ENCODE measurements at places on chromosomes 5 and 9.

DNA sequence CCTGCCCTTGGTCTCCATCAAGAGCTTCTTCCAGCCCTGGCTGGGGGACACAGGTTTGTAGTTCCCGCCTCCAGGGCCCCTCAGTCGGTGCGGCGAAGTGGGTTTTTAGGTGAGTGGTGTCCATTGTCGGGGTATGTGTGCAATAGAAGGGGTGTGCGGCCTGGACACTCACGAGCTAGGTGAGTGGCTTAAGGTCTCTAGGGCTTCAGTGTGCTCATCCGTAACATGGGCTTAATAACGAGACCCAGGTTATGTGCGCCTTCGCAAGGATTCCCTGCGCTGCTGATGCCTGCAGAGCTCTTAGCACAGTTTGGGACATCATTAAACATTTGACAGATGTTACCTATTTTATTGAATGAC, 656 bp downstream of the CEP78 start:
- no peak for DNase-seq

DNA sequence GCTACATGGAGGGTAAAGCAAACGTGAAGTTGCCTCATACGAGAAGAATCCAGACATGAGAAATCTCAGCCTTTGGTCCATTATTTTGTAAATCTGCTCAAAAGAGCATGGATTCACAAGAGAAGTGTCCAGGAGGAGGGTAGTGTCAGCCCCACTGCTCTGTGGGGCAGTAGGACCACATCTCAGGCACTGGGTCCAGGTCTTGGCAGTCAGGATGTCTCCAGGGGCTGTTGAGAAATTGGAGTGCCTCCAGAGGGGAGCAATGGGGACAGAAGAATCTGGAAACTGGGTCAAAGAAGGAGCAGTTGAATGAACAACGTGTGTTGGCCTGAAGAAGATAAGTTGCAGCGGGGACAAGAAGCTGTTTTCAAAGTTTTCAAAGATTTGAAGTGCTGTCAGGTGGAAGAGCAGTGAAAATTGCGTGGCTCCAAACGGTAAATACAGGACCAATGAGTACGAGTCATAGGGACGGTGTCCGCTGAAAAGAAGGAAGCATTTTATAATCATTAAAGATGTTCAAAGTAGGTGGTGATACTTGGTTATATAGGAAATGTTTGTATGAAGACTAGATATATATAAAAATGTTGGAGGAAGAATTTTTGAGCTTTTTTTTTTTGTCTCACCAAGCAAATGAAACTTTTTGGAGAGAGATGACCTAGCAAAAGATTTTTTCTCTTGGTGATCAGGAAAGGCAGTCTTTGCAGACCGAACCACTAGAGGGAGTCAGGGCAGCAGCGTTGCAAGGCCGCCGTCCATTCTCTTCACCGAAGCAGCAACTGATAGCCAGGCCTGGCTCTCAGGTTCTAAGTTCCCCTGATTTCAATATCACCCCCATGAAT, 57.1 kb upstream of the ZBED3 start:
- DNase-seq: peak; percentile 86

DNA sequence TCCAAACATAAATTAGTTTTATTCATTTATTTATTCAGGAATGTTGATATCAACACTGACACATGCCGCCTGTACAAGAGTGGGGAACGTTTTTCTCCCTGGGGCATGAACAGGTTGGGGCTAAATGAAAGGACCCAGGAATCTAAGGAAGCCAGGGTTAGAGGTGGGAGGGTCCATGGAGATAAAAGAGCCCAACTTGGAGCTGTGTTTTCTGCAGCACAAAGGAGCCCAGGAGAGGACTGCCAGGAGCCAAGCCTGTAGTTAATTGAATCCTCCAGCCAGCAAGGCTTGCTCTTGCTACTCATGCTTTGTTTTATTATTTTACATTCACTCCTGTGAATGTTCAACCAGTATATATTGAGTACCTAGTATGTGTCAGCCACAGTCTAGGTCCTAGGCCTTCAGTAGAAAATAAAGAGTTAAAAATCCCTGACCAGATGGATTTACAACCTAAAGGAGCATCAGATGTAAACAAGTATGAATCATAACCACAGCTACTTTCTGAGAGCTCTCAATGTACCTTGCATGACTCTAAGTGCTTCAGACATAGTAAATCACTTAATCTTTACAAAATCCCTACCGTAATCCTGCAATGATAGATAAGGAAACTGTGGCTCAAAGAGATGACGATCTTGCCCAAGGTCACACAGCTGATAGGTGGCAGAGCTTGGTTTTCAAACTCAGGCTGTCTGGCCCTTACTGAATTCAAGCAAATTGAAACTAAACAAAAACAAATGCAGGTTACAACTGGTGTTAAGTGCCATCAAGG, 69.8 kb downstream of the ASTN2 start:
- no peak for DNase-seq

DNA sequence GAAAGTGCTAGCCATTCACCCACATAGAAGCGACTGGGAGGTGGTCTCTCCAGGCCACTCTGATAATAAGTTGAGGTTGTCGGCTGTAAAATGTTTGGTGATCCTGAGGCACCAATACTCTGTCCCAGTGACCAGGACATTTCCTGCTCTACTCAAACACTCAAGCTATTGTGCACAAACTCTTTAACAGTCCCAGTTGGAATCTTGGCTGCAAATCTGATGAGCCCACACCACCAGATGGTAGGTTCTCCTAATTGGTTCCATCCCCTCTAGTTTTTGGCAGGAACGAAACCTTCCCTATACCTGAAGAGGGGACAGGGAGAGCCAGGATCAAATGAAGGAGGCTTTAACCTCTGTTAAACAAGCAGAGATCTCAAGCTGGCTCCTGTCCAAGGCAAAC, 14.3 kb downstream of the GRIA1 start:
- DNase-seq: no peak

GRCh38 chr5:105878402-105878801, 1792.3 kb downstream of the EFNA5 start:
- no peak for DNase-seq

Data from activated CD4-positive, alpha-beta T cell treated with anti-CD3 and anti-CD28 coated beads, Interleukin-2, amount 10 ng/mL, durations not matched to agents 24 days and 14 days (primary cell).